ENCODE measurements at places on chromosomes 5 and 9.
A peak's percentile ranks its signal among the peaks of the same experiment; 100 is the strongest.

GRCh38 chr9:128161215-128161902, 1.3 kb downstream of the BBLN start:
- no peak for DNase-seq

DNA sequence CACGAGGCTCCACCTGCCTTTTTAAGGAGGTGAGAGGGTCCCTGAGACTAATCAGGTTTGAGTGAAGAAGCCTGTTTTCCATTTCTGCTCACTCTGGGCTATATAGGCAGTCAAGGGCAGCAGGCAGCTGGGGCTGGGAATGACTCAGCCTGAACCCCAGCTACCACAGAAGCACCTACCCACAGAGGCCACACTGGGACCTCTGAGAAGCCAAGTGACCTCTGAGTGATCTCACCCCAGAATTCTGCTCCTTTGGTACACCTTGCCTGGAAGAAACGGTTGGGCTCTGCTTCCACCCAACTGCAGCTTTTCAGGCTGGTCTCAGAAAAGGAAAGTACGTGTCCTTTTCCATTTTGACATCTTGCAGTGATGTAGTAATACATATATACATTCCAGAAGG, 6.8 kb downstream of the FAM219A start:
- DNase-seq = peak; percentile 13

- DNase-seq = no peak
These were observed 98.4 kb downstream of the ADRB2 start for GRCh38 chr5:148924817-148925216.

DNA sequence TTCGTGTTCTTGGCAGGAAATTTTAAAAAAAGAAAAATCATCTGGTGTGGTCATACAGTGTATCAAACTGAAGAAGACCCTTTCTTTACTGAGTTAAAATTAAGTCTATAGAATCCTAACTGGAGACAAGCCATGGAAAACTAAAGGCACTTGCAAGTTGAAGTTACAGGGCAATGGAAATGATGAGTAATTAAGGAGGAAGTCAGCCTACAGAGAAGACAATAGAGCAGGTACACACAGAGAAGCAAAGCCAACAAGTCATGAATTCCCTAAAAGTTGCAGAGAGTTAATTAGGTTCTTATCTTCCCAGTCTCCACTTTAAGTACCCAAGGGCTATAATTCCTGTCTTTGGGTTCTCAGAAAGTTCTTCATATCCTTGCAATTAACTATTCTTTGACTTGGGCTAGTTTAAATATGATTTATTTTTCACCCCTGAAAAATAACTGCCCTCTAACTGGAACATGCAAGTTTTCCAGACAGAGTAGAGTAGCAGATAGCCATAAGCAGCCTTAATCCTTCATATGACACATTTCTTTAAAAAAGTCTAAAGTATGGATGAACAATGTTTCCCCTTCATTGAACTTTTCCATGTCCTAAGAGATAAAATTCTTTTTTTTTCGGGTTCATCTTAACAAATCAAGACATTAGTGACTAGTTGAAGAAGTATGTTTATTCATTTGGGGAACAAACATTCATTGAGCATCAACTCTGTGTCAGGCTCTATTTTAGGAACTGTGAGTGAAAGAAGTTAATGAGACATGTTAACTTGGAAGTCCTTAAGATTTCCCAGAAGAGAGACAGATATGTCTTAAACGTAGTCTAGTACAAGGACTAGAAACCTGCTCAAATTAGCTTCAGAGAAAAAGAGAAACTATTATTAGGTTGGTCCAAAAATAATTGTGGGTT, 5.2 kb upstream of the ITGA2 start:
- DNase-seq = no peak

- DNase-seq = peak; percentile 20
These were observed 171.3 kb downstream of the ST8SIA4 start for GRCh38 chr5:100731768-100732167.

DNA sequence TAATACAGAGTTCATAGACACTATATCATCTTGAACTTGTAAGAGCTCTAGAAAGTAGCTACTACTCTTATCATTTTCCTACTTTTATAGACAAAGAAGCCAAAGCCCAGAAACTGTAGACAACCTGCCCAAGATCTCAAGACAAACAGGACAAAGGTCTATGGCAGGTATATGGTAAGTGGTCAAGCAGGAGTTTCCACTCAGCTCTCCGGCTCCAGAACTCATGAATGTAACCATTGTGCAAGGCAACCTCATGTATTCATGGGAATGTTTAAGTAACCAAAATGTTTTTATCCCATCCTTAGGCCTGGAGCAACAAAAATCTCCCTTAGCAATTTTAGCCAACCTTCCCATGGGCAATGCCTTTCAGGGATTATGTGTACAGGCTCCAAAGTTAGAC, 163.4 kb upstream of the PUM3 start:
- no peak for DNase-seq

GRCh38 chr9:31759703-31760102, 624.7 kb upstream of the ACO1 start:
- no peak for DNase-seq

DNA sequence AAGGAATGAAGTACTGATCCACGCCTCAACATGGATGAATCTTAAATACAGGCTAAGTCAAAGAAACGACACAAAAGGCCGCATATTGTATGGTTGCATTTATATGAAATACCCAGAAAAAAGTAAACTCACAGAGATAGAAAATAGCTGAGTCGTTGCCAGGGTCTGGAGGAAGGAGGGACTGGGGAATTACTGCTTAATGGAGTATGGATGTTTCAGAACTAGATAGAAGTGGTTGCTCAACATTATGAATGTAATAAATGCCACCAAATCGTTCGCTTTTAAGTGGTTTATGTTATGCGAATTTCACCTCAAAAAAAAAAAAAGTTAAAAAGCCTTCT, 784 bp upstream of the MSANTD3 start:
- no peak for DNase-seq

GRCh38 chr5:87002485-87002884, 265.2 kb upstream of the RASA1 start:
- DNase-seq = no peak

GRCh38 chr9:113585555-113585954, 122.0 kb downstream of the RGS3 start:
- DNase-seq = no peak

GRCh38 chr5:142091922-142092321, 16.7 kb upstream of the NDFIP1 start:
- no peak for DNase-seq

DNA sequence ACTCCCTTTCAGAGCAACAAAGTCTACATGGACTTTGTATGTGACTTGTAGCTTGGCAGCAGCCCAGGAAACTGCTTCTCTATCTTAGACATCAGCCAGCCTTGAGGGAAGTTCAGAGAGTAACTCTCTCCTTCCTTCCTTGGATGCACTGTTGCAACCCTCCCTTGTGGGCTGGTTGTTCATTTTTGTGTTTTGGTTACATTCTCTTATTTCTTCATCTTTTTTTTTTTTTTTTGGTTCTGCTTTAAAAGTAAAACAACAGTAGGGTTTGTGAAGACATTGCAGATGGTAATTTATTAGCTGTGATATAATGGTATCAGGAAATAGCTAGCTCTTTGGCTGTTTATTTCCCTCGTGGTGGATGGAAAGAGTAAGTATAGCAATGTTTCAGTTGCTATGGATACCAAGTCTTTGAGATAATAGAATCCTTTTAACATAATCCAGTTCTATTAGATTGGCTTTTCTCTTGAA, 97.9 kb upstream of the MAMDC2 start:
- no peak for DNase-seq

- no peak for DNase-seq
These were observed 28.7 kb downstream of the DYNC2I2 start for GRCh38 chr9:128627906-128628305.

GRCh38 chr9:27468462-27469110, 55.5 kb upstream of the IFNK start:
- DNase-seq = no peak

DNA sequence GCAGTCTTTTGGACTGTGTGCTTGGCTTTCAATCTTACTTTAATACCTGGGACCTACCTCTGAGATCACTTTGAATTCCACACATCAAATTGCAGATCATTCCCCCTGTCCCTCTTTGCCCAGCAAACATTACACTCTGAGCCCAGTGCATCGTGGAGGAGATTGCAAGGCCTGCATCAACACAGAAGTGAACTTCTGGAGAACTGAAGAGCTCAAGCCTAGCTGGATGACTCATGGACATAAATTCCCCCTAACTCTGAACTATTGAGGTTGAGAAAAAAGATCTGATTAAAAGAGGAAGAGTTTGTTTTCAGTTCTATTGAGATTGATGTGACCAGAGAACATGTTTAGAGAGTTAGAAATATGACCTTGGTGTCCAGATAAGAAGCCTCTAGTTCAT, 316.0 kb upstream of the DMAC1 start:
- DNase-seq = no peak

DNA sequence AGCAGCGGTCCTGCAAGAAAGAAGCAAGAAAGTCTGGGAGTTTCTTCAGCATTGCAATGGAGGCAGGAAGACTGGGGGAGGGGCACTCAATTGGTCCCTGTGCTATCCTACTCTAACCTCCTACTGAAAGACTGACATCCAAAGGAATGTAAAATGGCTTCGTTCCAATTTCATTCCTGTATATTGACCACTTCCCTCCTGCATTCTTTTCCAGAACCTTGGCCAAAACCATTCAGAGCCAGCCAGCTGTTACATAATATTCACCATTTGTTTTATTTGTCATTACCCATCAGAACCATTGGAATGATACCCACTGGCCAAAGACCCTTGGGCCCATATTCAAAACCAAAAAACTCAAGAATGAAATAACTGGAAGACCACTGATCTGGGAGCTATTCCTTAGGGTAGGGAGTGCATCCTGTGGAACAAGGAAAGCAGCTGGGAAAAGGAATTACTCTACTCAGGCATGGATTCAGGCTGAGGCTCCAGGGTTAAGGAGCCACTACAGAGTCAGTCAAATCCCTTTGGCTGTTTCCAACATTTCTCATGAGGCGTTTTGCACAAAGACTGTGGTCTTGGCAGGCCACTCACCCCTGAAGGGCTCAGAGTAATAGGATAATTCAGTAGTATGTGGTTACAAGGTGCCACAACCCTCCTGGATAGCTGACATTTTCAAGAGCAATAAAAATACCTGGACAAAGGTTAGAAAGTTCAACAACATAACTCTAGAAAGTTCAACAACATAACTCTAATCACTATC, 148.7 kb upstream of the SLC1A3 start:
- no peak for DNase-seq

DNA sequence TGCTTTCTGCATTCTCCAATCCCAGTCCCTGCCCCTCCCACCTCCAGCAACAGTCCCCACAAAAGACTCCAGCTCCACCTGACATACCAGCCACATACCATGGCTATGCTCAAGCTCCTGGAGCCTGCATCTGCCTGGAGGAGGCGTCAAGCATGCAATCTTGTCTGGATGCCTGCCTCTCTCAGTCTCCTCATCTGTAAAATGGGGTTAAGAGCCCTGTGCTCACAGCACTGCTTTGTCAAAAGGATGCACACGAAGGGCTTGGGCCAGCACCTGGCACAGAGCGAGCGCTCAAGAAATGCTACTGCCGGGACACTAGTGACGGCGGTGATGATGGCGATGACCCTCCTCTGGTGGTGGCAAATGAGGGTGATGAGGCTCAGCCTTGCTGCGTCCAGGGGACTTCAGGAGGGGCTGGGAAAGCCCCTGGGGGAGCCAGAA, 202.9 kb upstream of the IER5L start:
- DNase-seq = no peak

GRCh38 chr5:43156388-43156787, 35.6 kb upstream of the NIM1K start:
- DNase-seq = no peak

DNA sequence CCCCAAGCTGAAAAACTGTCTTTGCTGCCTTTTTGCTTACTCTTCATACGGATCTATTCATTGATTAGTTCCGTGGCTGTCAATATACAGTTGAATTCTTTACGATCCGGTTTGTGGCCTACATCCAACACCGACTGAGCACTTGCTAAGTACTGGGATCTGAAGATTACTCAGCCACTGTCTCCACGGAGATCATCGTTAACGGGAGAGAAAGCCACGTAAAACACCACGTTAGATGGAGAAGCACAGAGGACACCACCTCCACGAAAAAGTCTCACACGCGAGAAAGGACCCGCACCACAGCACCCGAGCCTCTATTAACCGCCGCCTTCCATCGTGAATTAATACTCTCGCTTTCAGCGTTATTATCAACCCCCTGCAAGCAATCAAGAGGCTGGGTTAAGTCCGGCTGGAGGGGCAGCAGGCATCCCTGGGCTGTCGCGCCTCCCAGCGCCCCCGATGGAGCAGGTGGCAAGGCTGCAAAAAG, 650 bp downstream of the ELP1 start:
- DNase-seq = no peak

DNA sequence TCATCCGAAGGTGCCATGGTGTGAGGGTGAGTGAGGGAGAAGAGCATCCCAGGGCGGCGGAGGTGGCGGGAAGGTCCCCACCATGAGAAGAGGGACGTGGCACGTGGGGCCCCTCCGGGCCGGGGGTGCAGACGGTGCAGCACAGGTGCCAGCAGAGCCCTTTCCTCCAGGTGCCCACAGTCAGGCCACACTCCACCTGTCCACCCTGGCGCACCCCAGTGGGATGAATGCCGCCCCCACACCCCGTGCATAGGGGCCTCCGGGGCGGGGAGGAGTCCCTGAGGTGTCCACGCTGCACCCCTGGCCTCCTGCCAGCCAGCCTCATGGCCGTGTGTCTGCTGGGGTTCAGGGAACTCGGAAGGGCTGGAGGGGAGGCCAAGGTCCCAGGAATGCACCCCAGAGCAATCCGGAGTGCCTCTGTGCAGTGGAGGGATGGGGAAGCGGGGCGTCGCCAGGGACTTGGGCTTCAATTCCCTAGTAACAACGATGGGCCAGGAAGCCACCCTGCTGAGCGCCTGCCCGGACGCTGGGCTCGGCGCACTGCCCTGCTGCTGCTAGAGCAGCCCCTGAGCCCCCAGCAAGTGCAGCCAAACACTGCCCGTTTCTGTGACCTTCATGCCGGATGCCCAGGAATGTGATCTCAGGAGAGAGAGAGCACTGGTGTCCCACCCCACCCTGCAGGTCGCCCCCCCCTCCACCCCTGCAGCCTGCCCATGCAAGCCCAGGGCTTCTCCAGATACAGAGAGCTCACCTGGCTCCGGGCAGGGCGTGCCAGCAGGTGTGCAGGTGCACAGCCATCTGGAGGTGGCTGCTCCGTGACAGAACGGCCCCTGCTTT, 8.8 kb upstream of the NACC2 start:
- no peak for DNase-seq
